ENCODE measurements at places on chromosomes 3 and 15.

DNA sequence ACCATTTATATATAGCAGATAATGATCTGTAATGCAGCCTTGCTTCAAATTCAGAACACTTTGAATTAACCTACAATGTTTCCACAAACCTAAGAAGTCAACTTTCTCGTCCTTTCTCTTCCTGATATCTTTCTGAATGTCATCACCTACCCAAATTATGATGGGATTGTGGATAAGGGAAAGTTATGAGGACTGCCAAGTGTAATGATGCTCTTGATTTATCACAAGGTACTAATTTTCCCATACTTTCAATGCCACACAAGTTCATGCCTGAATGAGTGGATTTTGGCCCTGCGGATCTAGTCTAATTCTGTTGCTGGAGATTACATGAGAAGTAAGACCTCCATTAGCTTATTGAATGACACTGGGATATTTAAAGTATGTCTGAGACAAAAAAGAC lies 82.6 kb upstream of the NANOGP8 start:
- no peak for DNase-seq

- DNase-seq, result no peak
Observed at GRCh38 chr3:39147711-39148434, 5.5 kb downstream of the CSRNP1 start.

GRCh38 chr15:78265752-78266224 lies 1.4 kb downstream of the DNAJA4 start:
- no peak for DNase-seq

- DNase-seq, result no peak
Observed at GRCh38 chr3:195245531-195245951, 25.4 kb downstream of the XXYLT1 start.
